D721Med (cell line): ENCODE measurements at places on chromosomes 3 and 15.

DNA sequence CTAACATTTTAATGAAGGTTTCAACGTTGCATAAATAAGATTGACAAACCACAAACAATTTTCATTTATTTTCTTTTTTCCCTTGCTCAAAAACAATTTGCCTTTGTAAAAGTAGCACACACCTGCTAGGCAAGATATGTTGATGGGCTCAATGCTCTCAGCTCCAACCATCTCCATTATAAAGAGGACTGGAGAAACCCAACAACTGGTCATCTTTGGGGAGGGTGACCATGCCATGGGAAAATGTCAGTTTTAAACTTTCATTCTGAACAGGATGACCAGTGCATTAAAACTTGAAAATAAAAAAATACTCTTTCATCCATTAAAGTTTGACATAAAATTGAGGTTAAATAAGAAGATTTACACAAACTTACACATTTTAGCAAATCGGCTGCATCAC is 183.7 kb downstream of the CFAP20DC start:
- no peak for DNase-seq

DNA sequence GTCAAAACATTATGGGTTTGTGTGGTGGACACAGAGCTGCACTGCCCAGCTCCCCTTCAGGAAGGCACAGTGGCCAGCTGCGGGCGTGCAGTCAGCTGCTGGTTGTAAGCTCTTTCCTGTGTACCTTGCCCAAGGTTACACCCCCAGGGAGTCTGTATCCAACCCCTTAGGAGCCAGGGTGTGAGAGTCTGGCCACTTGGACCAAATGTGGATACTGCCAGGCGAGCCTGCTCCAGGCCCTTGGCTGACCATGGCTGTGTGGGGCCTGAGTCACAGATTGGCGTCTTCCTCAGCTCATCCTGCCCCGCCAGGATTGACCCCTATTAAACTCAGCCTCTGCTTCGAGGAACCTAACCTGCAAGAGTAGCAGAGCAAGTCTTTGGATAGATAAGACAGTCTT is 56.9 kb downstream of the ABHD5 start:
- DNase-seq, result no peak

DNA sequence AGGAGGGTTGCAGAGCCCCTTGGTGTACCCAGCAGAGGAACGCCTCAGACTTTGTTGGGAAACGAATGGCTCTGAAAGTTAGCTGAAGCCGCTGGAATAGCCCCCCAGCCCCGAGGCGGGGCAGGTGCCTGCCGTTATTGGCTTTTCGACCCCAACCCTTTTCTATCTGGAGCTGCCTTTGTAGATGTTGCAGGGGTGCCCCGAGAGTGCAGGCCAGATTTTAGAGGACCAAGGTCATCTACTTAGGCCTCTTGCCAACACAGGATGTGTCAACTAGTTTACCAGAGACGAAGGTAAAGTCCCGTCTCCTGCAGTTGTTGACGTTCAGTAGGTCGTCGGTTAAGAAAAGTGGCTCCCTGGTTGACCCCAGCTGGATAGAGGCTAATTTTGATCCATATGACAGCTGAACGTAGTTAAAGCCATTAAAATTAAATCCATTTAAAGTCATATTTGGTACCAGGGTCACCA is 579 bp upstream of the UBE3A start:
- DNase-seq, result no peak

- no peak for DNase-seq
Measured at GRCh38 chr3:184772667-184773272, 39.2 kb upstream of the VPS8 start.

- no peak for DNase-seq
Measured at GRCh38 chr3:62192891-62193290, 180.5 kb downstream of the FEZF2 start.

DNA sequence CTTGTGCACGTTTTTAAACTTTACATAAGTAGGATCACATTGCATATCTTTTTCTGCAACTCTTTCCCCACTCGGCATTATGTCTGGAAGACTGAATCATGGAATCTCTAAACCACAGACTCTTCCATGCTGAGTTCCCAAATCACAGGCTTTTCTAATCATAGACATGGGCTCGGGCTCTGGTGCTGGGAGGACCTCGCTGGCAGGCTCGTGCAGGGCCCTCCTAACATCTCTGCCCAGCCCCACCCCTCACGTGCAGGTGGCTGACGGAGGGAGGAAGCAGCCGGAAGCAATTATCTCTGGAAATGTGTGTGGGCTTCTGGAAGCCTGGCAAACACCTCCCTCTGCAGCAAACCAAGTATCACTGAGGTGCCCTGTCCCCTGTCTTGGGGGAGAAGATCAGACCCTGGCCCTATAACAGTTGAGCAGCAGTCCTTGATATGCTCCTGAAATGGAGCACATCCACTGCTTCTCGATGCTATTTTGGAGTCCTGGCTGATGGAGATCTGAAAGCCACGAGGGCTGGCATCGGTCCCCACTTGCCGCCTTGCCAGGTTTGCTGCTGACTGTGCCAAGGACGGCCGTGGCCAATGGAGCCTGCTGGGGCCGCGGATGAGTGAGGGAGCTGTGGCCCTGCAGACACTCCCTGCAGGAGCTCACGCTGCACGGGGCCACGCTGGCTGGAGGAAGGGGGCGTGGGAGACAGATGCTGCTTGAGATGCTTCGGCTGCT is 4.4 kb upstream of the IQSEC1 start:
- DNase-seq, result no peak

DNA sequence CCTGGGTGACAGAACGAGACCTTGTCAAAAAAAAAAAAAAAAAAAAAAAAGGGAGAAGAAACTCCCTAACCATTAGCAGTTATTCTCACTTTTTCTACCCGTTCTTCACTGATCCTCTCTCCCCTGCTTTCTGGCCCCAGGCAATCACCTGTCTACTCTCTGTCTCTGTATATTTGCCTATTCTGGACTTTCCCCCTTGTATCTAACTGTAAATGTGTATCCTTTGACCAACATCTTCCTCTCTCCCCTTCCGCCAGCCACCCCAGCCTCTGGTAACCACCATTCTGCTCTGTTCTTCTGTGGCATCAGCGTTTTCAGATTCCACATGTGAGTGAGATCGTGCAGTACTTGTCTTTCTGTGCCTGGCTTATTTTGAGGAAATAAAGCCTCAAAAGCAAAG is 6.9 kb downstream of the CYFIP1 start:
- no peak for DNase-seq

DNA sequence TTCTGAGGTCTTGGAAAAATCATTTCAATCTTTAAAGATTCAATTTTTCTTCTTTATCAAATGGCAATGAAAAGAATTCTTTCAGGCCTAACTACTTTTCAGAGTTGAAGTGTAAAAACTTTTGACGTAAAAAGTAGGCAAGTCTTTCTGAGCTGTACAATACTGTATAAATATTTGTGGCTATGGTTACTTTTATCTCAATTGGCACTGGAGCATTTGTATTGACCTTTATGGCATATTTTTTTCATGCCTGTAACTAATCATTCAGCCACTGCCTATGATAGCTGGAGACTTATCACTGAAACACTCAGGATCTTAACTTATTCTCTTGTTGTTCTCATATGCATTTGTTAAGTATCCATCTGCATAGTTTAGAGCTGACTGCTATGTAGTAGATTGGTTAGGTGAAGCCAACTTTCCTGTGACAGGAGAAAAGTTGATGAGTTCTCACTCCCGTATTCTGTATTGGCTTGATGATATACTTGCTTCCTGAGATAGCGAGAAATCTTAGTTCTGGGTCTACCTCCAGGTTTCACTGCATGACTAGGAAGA is 290.4 kb upstream of the TBL1XR1 start:
- DNase-seq, result no peak

DNA sequence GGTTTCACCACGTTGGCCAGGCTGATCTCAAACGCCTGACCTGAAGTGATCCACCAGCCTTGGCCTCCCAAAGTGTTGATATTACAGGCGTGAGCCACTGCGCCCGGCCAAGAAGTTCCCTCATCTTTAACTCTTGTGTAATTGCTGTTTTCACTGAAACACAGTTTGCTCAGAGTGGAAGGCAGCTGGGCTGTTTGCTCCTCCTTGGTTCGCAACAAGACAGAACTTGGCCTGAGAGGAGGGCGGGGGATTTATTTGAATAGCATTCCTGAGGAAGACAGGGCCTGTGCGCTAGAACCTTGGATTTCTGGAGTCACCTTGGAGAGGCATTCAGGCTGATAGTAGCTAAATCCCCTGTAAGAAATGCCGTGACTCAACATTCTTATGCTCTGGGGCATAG is 226.7 kb upstream of the MCTP2 start:
- no peak for DNase-seq

- no peak for DNase-seq
Measured at GRCh38 chr3:97910931-97911351, 61.3 kb downstream of the RIOX2 start.

- DNase-seq, result no peak
Measured at GRCh38 chr15:49168016-49168415, 2.0 kb upstream of the GALK2 start.

DNA sequence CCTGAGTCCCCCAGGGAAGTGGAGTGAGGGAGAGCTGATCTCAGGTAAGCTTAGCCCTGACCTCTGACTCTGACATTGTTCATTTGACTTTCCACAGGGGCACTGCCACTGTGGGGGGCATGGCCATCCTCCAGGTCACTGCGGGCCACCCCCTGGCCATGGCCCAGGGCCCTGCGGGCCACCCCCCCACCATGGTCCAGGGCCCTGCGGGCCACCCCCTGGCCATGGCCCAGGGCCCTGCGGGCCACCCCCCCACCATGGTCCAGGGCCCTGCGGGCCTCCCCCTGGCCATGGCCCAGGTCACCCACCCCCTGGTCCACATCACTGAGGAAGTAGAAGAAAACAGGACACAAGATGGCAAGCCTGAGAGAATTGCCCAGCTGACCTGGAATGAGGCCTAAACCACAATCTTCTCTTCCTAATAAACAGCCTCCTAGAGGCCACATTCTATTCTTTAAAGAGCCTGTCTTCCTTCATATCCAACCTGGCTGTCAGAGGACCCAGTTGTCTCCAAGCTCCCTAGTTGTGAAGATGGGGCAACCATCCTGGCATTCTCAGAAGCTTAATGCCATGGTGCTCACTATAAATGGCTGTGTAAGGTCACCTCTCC is 1.9 kb upstream of the DISP2 start:
- no peak for DNase-seq

DNA sequence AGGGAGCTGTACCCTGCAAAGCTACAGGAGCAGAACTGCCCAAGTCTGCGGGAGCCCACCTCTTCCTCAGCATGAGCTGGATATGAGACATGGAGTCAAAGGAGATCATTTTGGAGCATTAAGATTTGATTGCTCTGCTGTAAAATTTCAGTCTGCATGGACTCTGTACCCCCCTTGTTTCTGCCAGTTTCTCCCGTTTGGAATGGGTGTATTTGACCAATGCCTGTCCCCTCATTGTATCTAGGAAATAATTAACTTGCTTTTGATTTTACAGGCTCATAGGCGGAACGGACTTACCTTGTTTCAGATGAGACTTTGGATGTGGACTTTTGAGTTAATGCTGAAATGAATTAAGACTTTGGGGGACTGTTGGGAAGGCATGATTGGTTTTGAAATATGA is 18.3 kb downstream of the RNF13 start:
- no peak for DNase-seq

GRCh38 chr3:16372362-16373292 is 107.6 kb downstream of the OXNAD1 start:
- no peak for DNase-seq

DNA sequence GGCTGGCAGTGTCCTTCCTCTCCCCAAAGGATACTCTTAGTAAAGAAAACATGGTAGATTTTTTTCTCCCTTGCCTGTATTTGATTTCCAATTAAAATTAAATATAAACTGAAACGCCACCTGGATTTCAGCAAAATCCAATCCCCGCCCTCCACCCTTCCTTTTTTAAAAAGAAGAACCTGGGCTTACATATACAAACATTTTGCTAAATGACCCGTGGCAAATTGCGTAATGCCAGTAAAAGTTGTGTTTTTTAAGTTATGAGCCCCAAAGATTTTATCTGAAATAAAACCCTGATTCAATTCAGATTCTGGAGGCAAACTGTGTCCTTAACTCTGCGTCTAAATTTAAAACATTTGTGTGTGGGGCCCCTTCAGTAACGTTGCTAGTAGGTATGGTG is 403.0 kb downstream of the FOXP1 start:
- no peak for DNase-seq

GRCh38 chr15:98221144-98221543 is 260.6 kb downstream of the ARRDC4 start:
- no peak for DNase-seq

DNA sequence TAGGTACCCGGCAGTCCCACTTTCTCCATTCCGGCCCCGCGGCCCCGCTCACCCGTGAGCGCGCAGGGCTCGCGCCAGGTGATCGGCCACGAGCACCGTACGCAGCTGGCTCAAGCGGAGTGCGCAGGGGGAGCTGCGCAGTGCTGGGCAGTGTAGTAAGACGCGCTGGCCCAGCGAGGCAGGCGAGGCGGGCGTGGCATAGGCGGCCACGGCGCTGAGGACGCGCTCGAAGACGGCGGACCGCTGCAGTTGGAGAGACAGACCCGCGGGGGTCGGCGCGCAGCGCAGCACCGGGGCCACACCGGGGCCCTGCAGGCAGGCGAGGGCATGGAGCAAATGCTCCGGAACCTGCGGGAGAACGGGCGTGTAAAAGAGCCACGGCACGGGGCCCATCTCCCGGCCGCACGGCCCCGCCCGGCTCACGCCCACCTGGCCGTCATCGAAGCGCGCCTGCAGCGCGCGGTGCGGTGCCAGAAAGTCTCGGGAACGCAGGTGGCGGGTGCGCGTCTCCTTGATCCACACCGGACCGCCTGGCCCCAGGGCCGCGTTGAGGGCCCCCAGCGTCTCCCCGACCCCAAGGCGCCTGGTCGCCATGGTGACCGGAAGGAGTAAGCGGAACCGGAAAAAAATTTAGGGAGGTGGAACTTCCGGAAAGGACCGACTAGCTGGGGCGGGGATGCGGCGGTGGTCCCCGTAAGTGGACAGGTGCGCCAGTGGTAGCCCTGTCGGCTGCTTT is at the start of gene DALRD3:
TSS of gene DALRD3 (minus strand) at position 610 of the 736 bp plus-strand sequence. CDS start at position 594, 16 bp downstream.
- DNase-seq, result peak; percentile 78

DNA sequence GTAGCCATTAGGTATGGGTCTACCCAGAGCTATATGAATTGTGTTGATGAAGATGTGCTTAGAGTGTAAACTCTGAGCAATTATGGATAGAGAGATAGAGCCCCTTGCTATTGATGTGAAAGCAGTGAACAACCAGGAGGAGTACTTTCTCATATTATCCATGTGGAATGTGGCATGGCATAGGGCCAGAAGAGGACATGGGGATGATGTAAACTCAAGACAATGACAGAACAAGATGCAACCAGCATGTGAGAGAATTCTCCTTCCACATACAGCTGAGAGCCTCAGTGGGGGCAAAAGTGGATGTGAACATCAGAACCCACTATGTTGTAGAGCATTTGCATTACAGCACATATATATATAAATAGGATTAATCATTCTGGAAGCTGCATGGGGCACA is 36.4 kb upstream of the BNC1 start:
- no peak for DNase-seq

- peak; percentile 54 for DNase-seq
Measured at GRCh38 chr15:65355173-65355987, 22.4 kb downstream of the IGDCC3 start.

- no peak for DNase-seq
Measured at GRCh38 chr3:113193719-113194118, 17.6 kb upstream of the BOC start.
